Stimulated activated CD4-positive, alpha-beta T cell treated with anti-CD3 and anti-CD28 coated beads, Interleukin-12 subunit alpha, Interleukin-12 subunit beta, amount 100 ng/mL, for 48 hours (primary cell): ENCODE measurements at places on chromosomes 7 and 10.

- DNase-seq: no peak
Observed at GRCh38 chr10:86288695-86289576, 77.7 kb downstream of the GRID1 start.

DNA sequence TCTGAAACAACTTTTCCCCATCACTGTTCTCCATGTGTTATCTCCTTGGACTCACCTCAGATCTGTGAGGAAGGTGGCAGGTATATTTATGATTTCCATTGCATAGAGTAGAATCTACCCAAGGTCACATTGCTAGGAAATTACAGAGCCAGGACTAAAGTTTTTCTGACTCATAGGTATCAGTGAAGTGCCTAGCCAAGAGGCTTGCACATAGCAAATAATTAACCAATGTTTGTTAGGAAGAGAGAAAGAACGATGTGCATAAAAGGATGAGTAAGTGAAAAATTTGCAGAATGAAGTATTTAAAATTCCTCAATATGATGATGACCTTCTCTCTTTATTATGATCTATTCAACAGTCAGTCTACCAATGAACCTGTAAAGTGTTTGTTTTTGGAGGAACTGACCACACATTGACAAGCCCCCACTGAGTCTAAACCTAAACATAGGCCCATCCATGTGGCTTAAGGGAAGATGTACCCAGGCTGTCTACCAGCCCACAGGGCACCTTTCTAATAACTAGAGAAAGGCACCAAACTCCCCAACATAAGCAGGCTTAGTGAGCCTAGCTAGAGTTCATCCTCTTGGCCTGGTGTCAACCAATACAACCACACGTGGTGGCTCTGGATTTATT is 252.9 kb upstream of the ZMIZ1 start:
- DNase-seq: no peak

DNA sequence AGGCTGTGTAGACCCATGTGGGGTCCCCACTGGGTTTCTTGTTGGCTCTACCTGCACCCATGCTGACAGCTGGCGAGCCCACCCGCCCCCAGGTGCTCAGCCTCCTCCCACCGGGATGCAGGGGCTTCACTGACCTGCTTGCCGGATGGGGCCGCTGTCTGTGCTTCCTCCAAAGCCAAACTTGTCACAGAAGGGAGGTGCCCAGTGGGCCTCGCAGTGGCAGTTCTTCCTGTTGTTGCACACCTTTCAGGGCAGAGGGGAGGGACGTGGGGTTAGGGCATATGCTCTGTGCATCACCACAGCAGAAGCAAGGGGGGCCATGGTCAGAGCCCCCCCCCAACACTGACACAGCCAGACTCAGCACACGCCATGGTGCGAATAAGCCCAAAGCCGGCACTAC is 146.5 kb downstream of the FANK1 start:
- no peak for DNase-seq

DNA sequence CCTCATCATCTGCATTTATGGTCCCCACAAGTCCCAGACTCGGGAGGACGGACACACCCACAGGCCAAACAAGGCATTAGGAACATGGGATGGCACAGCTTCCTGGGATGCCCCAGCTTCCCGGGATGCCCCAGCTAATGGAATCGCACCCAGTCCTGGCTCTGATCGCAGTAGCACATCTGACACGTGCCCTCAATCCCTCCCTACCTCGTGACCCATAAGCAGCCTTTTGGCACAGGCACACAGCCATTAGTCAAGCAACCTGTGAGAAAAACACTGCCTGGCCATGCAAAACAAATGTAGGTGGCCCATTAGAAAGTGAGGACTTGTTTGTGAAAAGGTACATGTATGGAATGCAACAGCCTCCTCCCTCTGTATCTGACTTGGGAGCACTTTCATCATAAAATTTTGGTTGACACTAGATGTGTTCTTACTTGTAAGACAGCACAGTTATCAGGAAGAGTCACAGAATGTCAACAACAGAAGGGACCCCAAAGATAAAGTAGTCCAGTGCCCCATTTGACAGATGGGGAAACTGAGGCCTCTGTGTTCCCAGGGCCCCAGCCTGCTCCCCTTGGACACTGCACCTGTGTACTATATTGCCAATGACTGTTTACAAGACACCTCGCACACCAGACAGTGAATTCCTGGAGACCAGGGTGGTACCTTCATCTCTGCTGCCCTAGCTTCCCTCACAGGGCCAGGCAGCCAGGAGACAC is 34.4 kb downstream of the DLG5 start:
- DNase-seq: no peak

GRCh38 chr7:102220229-102220850 is 66.3 kb upstream of the SH2B2 start:
- DNase-seq: no peak

GRCh38 chr10:89210794-89211425 is 3.8 kb upstream of the CH25H start:
- DNase-seq: no peak
